ENCODE measurements at places on chromosomes 6 and 20.

- DNase-seq = no peak
Observed at GRCh38 chr6:158373214-158373613, 60.9 kb downstream of the TULP4 start.

DNA sequence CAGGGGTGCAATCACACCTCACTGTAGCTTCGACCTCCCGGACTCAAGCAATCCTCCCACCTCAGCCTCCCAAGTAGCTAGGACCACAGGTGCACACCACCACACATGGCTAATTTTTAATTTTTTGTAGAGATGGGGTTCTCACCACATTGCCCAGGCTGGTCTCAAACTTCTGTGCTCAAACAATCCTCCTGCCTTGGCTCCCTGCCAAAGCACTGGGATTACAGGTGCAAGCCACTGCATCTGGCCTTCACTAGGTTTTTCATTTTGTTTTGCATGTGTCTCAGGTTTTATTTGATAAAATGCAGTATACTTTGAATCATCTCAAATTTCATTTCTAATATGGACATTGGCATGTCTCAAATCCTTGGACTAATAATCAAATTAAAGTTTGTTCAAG is 98.7 kb downstream of the SLC16A10 start:
- DNase-seq = no peak

DNA sequence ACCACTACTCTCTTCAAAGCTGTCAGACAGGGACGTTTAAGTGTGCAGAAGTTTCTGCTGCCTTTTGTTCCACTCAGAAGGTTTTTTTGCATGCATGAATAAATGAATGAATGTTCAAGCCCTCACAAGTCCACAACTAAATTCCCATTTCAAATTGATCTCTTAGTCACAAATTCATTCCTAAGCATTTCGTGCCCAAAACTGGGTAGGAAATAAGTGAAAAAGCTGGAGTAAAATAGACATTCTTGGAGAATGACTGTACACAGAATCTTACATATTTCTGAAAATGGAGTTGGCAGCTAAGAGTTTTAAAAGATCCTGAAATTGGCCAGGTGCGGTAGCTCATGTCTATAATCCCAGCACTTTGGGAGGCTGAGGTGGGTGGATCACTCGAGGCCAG is 117.6 kb downstream of the PERP start:
- no peak for DNase-seq

GRCh38 chr6:73523434-73524123 is 2.7 kb upstream of the EEF1A1 start:
- peak; percentile 47 for DNase-seq

Measured in pons (tissue), 1 donor.